ENCODE measurements at places on chromosomes 6 and 20.

DNA sequence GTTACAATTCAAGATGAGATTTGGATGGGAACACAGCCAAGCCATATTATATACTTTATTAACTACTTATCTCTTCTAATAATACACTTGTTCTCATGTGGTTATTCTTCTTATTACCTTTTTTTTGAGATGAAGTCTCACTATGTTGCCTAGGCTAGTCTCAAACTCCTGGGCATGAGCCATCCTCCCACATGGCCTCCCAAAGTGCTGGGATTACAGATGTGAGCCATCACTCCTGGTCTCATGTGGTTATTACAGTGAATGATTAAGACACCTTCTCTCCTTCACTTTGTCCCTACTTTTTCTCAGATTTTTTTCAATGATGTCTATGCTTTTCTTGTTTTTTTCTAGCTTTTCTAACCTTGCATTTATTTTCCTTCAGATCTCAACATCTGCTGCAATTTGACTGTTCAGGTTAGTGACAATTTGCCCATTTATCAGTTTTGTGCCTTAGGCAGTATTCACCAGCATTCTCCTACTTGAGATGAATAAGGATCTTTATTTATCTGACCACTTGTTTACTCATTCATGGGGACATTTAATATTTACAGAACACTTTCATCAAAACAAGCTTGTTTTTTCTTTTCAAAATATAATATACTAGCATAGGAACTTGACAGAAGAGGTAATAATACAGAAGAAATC is 105.7 kb downstream of the SLC16A10 start:
- no peak for DNase-seq

GRCh38 chr6:88631830-88632229 is 331.6 kb downstream of the RNGTT start:
- no peak for DNase-seq

- DNase-seq, result no peak
Observed at GRCh38 chr6:106823732-106824351, 150.7 kb downstream of the CD24 start.

GRCh38 chr6:165716886-165717285 is 53.8 kb upstream of the PDE10A start:
- no peak for DNase-seq

GRCh38 chr6:146819596-146820320 is 221.0 kb downstream of the ADGB start:
- no peak for DNase-seq

DNA sequence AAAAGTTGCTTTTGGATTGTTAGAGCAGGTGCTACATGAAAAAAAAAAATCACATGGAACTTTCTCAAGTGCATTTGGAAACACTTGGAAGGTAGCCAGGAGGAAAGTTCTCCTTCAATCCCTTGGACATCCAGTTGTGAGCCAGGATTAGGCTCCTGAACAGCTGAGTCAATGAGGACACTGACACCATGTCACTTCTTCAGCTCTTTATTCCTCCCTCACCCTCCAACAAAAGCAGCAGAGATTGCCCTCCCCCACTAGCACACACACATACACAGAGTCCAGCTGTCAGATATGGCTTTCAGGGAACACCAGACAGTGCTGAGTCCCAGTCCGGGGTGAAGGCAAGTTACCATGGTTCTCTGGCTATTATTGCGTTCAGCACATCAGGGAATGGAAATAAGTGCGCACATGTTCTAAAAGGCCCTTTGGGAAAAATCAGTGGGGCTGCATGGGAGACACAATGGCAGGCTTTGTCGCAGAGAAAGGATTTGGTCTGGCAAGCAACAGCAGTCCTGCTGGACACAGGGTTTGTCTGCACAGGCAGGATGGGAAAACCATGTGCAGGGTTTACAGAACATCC is 124.7 kb upstream of the MARCKS start:
- no peak for DNase-seq

GRCh38 chr6:102736941-102737368 is 1343.4 kb downstream of the GRIK2 start:
- no peak for DNase-seq

DNA sequence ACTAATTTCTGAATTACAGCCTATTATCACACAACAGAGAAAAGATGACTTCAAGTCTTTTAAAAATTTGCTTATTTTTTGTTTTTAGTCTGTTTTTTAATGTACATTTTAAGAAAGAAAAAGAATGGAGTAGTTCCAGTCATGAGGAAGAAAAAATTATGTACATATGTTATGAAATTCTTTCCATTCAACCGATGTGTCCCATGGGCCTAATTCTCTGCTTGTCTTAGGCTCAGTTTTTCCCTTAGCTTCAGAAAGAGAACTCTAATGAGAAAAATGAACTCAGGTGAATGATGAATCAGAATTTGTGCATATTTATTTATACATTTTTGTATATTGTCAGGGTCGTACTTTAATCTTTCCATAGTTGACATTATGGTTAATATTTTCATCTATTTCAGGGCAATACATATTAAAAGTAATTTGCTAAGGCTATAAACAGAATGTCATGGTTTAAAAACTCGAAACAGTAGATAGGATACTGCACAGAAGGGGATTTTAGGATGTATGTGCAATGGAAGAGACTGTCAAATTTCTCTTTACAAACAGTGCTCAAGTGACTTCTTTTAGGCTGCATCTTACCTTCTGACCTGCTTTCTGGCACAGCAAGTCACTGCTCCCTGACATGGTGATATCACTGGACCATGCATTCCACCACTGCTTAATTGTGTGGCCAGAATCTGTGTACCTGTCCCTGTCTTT is 153.1 kb downstream of the EPHA7 start:
- DNase-seq, result no peak

DNA sequence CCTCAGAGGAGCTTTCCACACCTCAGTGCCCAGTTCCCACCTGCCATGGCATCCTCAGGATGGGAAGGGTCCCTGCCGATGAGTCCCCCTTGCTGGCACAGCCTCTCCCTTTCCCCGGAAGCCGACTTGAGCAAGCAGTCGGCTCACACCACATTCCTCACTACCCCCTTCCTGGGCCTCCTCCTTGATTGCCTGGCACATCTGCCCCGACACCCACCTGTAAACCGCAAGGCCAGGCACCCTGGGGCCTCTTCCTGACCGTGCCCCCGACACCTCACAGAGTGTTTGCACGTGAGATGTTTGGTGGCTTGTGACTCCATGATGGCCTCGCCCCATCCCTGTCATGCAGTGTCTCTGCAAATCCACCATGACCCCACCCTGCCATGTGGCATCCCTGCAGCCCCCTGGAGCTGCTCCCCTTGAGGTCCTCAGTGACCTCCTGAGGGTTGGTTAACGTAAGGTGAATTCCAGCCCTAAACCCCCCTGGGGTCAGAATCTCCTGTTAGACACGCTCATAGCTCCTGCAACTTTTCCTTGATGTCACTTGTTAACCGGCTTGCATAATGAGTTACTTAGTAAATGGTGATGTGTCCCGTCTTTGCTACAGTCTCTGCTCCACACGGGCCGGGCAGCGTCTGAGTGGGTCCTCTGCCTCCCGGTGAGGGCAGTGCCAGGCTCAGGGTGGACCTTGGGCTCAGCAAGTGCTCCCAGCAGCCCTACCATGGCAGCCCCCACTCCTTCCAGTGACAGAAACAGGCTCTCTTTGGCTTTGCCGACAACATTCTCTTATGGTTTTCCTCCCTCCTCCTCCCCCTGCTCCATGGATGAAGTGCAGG is 115.9 kb upstream of the FRMD1 start:
- DNase-seq, result no peak

GRCh38 chr6:41214559-41215238 is 13.4 kb upstream of the TREML4 start:
- no peak for DNase-seq

DNA sequence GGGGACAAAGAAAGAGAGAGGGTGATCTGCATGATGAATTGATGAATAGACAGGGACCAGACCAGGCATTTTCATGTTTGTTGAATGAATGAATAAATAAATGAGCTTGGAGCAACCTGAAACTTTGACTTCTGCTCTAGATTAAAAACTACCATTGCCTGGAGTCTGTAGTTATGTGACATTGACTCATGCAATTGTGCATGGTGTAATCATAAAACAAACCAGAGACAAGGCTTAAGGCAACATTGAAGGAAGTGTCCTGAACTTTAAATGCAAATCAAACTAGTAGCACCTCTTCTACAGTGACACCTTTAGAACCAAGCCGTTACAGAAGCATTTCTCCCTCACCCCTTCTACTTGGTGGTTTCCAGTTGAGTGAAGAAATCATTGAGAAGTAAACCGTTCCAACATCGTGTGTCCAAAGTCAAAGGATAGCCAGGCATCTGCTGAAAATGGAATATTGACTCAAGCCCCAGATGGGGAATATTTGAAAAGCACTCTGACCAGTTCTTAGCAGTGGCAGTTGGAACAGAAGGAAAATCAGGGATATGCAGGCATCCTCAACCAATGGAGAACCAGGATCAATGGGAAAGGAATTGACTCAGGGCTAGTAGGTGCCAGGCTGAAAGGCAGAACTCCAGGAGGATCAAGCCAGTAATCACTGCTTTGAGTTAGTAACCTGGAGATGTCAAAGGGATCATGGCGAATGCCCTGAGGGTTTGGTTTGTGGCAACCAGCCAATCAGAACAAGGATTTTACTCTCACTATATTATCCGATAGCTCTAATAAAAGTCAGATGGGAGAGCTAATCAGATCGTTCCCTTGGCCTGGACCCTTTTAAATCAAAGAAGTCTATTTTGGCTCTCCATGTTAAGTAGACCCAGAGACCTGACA is 171.2 kb upstream of the TSHZ2 start:
- no peak for DNase-seq

DNA sequence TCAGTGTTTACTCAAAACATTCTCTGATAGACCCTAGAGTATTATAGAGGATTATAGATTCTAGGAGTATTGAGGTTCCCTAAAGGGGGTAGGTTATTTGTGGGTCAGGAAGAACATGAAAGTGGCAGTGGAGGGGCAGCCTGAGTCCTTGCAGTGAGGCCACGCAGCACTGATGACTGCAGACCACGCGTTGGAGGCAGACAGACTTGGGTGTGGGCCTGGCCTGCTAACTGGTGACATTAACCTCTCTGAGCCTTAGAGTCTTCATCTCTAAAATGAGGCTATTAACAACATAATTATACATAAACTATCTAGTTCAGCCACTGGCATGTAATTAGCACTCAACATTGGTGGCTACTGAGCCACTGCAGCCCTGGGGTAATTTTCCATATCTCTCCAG is 16.1 kb downstream of the MTCL3 start:
- no peak for DNase-seq

GRCh38 chr20:60585651-60586050 is 627.4 kb downstream of the CDH26 start:
- DNase-seq, result no peak

DNA sequence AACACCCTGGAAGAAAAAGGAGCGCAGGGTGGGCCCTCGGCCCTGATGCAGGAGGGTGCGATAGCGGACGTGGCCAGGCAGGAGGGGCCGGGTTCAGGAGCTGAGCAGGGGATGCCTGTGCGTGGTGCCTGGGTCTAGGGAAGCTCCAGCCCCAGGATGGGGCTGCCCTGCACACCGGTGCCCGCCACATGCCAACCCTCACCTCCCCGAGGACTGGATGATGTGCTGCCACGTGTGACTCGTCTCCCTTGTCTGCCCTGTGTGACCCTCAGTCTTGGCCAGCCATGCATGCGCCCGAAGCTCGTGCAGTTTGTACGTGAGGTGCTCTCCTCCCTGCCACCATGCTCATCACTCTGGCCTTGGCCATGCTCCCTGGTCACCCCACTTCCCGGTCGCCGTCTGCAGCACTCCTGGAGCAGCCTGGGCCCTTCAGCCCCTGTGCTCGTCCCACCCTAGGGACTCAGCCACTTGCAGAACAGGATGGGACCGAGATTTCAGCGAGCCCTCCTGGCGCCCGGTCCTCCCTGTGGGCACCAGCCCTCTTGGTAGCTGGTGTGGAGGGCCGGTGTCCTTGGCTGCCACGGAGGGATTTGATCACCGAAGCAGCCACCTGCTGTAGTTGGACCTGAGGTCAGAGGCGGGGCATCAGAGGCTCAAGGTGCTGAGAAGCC is 4.3 kb upstream of the COL20A1 start:
- DNase-seq, result no peak

GRCh38 chr20:44931911-44932310 is 22.1 kb downstream of the PABPC1L start:
- no peak for DNase-seq

- no peak for DNase-seq
Observed at GRCh38 chr20:45781391-45781931, 10.2 kb downstream of the WFDC3 start.

DNA sequence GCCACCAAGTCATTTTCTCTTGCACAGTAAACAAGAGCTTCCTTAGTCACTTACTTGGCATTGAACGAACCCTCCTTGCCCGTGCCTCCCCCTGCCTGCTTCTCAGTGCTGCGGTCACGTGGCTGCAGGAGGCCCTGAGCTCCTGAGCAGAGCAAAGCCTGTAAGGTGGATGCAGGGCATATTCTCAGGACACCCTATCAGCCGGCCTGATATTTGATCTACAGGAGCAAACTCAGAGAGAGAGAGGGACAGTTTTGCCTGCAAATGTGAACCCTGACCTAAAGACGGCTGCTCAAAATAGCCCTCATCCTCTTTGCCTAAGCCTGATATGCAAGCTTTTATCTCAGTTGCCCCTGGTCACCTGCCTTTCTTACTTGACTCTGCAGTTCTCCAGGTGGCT is 93.0 kb upstream of the POPDC3 start:
- no peak for DNase-seq

DNA sequence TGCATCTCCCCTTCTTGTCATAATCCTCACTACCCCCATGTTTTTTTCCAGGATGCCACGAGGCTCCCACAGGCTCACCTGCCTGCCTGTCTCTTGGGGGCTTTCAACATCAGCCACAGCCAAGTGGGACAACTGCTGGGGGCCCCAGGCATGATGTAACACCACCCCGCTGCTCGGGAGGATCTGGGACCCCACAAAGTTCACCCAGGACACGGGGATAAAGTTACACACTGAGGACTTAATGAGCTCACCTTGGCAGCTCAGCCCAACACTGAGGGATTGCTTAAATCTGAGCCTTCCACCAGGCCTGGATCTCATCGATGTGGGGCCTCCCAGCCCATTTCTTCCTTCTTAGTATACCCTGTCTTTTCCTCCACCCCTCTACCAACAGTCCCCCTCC is 56.4 kb upstream of the NNAT start:
- no peak for DNase-seq

DNA sequence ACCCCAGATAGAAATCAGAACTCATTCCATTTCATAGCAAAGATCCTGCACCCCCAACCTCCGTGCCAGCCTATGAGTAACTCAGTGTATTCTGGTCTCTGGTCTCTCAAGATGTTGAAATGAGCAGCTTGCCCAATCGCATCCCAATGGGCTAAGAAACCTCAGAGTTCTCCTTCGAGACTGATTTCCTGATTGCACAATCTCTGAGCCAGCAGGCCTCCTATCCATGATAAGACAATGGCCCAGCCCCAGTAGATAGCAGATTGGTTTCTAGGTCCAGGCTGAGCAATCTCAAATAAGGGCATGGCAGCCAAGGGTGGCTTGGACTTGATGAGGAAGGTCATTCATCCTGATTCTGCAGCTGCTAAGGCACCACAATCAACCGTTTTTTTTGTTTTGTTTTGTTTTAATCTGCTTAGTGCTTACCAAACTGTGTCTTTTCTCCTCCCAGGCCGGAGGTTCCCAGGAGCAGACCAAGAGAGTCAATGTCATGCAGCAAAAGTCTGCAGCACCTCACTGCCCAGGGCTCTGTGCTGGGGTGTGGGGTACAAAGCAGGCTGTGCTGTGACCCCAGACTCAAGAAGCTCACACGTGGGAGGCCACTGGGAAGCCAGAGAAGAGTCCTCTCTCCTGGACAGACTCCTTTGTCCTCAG is 125.1 kb upstream of the NXT1 start:
- DNase-seq, result no peak

- DNase-seq, result no peak
Observed at GRCh38 chr6:168675375-168675774, 234.4 kb downstream of the SMOC2 start.
